ENCODE measurements at places on chromosomes 3 and 15.

GRCh38 chr3:57029924-57030323 lies 30.5 kb upstream of the SPATA12 start:
- peak; percentile 26 for DNase-seq

GRCh38 chr3:17686613-17687012 lies 55.8 kb downstream of the TBC1D5 start:
- DNase-seq: no peak

- no peak for DNase-seq
Observed at GRCh38 chr15:78322243-78322642, 17.9 kb upstream of the CRABP1 start.

DNA sequence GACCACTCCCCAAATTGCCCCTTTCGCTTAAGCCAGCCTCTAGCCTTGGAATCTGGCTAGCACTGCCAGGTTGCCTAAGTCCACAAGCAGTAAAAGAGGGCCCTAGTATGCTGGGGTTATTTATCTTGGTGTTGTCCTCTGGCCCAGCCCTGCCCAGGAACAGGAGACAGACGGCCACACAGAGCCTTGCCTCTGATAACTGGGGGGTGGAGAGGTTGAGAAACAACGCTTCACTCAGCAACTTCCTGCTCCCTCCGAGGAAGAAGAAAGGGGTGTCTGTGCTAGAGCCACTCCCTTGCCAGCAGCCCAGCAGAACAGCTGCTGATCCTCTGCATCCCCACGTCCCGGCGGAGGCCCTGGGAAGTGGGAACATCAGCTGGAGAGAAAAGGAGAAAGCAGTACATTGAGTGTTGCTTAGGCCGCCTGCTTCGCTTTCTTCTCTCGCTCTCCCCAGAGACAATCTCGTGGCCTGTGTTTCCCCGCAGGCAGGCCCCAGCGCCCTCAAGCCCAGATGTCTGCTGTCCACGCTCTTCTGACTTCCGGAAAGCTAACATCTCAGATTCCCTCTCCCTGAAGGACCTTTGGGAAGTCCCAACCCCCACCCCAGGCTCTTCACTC lies 22.6 kb upstream of the C3orf70 start:
- DNase-seq: peak; percentile 16

GRCh38 chr15:80059786-80060355 lies 395 bp downstream of the ZFAND6 start:
- DNase-seq: peak; percentile 64

GRCh38 chr15:50418041-50418583 lies 6.1 kb upstream of the USP8 start:
- DNase-seq: no peak

DNA sequence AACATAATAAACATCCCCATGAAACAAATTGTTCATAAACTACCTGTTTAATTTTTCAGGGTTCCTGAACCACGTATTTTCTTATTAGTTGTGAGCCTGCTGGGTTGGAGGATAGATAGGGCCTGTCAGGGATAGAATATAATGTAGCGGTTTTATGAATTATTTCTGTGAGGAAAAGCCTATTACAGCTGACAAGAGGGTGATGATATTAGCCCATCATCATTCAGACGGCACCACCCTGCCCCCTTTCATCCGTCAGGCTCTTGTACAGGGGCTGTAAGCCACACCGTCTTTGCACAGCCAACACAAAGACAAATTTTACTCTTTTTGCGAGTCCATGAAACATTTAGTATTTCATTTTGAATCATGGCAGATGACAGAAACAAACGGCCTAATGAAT lies 335.3 kb upstream of the TMCO5A start:
- no peak for DNase-seq

GRCh38 chr3:80668100-80668499 lies 900.3 kb upstream of the ROBO1 start:
- DNase-seq: no peak

DNA sequence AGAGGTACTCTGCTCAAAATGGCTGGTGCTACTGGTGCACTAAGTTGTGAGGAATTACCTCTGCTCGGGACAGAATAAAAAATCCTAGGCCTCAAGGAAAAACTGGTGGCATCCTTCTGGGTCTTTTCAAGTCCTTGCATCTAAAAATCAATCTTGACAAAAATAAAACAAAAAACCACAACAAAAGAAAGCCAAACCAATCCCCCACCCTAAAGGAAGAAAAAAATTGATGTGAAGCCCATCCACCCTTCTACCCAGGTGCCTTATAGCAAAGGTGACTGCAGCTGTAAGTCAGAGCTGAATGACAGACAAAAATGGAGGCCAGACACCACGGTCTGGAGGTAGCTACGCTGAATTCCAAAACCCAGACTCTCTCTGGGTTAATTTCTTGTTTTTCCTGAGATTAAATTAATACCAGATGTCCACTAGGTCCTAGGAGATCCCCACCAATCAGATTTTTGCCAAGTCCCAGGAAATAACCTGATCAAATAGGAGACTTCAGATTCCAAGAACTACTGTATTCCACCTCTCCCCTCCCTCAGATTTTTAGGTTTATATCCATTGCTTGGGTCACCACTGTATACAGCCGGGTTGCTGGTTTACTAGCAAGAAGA lies 33.5 kb downstream of the ABCC5 start:
- DNase-seq: no peak

- DNase-seq: no peak
Observed at GRCh38 chr3:188092648-188093047, 61.3 kb upstream of the LPP start.

DNA sequence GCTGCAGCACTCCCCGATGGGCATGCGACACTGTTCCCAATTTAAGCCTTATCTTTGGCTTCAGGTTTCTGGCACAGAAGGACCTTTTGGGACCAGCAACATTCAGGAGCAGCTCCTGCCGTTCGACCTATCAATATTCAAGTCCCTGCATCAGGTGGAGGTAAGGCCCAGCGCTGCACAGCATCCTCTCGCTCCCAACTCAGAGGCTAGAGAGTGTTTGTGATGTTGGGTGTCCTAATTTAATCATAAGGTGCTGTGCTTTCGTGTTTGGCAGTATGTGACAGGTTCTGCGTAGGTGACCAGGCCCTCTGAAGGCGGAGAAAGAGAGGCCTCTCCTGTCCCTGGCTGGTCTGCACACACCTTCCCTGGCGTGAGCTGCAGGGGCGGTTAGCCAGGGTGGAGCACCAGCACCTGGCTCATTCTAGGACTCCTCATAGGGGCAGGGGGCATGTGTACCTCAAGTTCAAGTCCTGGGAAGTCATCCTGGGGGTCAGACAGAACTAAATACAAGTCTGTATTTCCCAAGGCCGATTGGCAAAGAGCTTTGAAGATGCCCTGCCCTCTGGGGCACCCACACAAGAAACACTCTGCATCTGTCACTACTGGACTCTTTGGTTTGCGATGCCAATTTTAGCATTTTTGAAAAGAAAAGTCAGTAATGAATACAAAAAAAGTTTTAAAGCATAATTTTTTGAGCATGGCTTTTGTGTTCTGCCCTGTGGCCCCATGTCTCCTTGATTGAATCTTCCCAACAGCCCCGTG lies 17.0 kb downstream of the NISCH start:
- DNase-seq: no peak

- peak; percentile 46 for DNase-seq
Observed at GRCh38 chr15:90071220-90071807, 31.0 kb downstream of the IDH2 start.

DNA sequence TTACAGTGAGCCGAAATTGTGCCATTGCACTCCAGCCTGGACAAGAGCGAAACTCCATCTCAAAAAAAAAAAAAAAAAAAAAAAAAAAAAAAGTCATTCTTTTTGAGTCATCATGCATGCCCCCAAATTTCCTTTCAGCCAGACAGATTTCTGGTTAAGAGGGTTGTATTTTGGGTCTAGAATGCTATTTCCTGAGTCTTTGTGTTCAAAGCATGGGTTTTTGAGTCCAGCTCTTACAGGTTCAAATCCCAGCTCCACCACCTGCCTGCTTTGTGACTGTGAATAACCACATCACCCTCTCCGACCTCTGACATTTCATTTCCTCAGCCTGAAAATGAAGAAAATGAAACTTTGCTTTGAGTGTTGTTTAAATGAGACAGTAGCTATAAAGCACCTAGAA lies 9.3 kb upstream of the C15orf61 start:
- DNase-seq: no peak

DNA sequence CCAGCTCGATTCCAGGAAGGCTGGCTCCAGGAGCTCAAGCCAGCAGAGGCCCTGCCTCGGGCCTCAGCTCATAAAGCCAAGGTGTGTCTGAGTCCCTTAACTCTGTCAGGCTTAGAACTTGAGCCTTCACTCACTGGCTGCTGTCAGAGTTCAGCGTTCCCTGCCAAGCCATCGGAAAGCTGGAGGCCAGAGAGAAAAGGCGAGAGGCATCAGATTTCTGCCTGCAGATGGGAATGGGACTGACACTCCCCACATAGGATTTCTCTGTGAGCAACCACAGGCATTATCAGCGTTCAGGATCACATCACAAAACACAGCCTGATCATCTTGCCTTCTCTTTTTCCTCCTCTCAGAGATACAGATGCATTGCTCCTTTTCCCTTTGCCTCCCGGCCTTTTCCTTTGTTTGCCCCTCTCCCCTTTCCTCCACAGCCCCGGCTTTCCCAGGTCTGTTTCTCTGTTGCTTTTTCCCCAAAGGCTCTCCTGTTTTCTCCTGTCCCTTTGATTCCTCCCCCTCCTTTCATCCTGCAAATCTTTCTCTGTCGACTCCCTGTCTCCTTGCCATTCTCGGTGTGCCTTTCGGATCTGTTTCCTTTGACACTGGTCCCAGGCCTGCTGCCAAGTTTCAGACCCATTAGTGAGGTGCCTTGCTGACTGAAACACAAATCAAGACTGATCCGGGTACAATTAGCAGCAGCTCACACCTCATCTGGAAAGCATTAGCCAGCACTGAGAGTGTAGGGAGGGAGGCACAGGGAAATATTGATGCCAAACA lies 44.5 kb upstream of the BOC start:
- peak; percentile 49 for DNase-seq

- DNase-seq: no peak
Observed at GRCh38 chr3:13353936-13354542, 66.1 kb downstream of the NUP210 start.

DNA sequence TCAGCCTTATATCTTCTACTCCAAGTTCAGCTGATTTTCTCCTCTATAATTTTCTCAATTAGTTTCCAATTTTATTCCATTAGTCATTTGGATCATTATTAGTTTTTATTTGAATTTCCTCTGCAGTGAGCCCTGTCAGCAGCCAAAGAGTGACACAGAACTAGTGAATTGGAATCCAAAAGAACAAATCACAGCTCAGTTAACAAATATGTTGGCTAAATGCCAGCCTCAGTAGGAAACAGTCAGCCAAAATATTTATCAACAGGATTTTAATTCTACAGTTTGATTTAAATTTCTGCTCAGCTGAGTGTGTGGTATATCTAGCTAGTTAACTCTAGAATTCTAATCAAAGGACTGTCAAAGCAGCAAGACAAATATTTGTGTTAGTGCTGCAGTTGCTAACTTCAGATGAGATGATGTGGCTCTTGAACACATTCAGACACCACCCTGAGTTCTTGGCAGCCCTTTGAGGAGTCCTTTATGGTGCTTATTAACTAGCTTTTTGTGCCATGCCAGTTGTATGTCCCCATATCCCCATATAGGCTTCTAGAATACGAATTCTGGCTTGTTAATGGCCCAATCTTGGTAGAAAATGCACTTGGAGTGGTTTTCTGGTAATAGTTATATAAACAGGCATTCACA lies 194.5 kb downstream of the CPNE4 start:
- no peak for DNase-seq

- no peak for DNase-seq
Observed at GRCh38 chr3:168116279-168116678, 20.6 kb upstream of the GOLIM4 start.

DNA sequence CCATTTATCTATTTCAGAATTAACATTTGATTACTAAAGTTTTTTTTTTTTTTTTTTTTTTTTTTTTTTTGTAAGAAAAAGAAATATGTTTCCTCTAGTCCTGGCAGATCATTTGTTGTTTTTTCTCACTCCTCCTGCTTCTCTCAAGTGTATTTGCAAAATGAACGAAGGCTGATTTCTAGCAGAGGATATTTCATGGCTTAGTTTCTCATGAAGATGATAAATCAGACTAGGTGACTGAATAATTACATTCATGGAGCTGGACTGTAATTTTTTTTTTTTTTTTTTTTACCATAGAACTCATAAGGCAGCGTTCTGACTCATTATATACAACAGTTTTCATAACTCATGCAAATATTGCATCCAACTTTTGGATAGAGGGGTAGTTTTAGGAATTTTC lies 332.5 kb upstream of the SEMA6D start:
- DNase-seq: no peak

DNA sequence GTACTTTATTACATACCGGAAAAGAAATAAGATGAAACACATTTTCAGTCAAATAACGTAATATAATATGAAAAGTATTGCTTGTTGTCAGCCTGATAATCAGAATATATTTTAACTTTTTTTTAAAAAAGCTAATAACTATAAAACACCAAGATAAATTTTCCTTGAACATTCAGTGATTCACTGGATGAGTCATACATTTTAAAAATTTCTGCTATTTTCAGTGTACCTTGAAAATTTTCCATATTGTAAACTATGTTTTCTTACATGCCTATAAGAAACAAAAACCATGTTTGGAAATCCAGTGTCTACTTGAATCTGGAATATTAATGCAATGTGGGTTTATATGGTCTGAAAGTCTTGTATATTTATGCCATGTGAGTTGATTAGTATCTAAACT lies 36.3 kb upstream of the MEIS2 start:
- no peak for DNase-seq

DNA sequence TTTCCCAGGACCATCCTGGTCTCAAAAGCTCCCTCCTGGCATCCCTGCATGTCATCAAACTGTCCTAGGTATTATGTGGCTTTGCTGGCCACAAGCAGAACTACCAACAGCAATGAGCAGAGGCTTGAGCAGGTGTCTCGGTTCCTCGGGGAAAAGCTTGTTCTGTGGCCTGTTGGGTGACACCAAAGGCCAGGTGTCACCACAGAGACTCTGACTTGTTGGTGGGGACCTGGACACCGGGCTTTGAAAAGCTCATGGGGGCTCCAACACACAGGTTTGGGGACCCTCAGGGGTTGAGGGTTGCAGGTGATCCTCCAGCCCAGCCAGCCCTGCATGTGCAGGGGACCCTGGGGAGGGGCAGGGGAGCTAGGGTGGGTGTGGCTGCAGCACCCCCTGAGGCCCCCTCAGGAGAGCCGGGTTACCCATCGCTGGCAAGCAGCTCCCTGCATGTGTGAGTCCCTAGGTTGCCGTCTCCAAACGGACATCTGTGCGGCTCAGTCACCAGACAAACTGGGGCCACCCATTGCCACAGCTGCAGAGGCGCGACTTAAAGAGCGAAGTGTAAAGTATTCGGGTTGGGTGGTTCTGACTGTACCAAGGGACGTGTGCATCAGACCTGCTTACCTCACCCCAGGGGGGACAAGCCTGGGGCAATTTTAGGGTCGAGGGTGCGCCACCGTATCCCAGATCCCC lies 140.1 kb downstream of the CHSY1 start:
- DNase-seq: no peak

- no peak for DNase-seq
Observed at GRCh38 chr15:67732671-67733374, 92.5 kb upstream of the SKOR1 start.

DNA sequence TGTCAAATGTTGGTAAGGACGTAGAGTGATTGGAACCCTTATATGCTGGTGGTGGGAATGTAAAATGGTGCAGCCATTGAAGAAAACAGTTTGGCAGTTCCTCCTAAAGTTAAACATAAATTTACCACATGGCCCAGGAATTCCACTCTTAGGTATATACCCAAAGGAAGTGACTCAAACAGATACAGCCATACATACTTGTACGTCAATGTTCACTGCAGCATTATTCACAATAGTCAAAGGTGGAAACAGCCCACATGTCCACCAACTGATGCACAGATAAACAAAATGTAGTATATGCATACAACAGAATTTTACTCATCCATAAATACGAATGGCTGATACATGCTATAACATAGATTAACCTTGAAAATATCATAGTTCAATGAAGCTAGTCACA lies 13.2 kb downstream of the CLASP2 start:
- DNase-seq: no peak

- DNase-seq: no peak
Observed at GRCh38 chr3:4460334-4460733, 6.7 kb downstream of the SUMF1 start.
